GM04503 (cell line): ENCODE measurements at places on chromosomes 3 and 15.
A peak's percentile ranks its signal among the peaks of the same experiment; 100 is the strongest.

- no peak for DNase-seq
Observed at GRCh38 chr15:85725564-85725963, 69.2 kb downstream of the KLHL25 start.

DNA sequence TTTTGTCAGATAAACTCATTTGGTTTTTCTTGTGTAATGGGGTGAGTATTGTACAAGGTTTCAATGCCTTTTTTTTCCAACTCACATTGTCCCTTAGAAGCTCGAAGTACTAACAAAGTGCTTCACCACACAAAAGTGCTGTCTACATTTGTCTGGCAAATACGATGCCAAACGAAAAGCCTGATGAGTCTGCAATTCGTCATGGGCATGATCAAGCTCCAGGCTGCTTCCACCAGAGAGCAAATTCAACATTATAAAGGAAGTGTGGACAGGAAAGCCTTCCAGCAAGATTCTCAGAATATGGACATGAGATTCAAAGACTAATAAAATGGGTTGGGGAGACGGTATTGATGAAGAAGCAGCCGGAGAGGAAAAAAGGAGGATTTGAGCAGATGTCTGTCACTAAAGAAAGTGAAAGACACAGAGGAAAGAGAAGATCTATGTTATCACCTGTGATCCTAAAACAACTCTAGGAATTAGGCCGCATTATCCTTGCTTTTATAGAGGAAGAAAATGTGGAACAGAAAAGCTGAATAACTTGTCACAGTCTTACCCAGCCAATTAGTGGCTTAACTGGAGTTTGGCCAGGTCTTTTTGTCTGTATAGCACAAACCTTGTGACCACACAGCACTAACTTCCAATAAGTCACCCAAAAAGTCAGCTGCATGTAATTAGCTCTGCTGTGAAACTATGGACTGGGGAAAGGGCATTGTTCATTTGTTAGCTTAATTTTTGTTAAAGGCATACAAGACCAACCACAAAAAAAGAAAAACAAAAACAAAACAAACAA, 494.8 kb downstream of the FHIT start:
- no peak for DNase-seq

DNA sequence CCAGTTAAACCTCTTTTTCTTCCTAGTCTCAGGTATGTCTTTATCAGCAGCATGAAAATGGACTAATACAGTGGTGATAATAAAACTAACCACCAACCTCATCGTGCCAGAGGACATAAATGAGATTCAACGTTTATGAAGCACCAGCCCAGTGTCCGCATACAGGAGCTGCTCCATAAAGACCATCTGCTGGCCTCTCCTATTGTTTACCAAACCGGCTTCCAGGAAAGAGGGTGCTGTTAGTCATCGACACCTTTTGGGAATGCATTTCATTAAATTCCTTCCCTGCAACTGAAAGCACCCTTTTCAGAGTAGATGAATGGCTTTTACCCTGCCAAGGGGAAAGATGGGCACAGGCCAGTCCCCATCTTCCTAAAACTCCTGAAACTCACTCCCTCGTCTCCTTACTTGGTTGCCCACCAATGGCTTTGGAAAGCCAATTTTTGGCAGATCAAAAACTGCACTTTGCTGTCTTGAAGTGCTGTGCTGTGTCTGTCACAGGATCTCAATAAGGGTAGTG, 122.1 kb downstream of the AQP9 start:
- DNase-seq: no peak

DNA sequence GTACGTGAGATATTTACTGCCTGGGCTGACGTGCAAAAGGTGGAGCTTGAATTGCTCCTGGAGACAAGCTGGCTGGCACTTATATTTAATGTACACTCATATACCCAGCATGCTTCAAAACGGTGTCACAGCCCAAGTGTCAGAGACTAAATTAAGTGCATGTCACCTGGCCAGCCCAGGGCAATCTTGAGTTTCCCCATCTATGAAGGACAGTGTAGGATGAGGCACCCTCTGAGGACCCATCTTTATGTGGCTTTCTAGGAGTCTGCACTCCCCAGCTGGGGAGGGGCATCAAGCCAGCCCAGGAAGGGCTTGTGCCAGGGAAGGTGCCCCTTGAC, 5.3 kb downstream of the LRRC15 start:
- DNase-seq: no peak

GRCh38 chr3:124620600-124621063, 109.6 kb upstream of the UMPS start:
- no peak for DNase-seq

DNA sequence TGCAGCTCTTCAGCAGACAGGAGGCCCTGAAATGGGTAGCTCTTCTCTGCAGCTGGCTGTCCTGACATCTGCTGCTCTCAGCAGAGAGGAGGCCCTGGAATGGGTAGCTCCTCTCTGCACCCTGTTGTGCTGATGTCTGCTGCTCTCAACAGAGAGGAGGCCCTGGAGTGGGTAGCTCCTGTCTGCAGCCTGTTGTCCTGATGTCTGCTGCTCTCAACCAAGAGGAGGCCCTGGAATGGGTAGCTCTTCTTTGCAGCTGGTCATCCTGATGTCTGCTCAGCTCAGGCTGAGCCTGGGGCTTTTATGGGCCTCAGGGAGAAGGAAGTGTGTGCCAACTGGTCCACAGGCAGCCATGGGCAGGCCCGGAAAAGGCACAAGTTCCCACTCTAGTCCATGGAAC, 66.6 kb downstream of the PIK3CB start:
- DNase-seq: no peak

DNA sequence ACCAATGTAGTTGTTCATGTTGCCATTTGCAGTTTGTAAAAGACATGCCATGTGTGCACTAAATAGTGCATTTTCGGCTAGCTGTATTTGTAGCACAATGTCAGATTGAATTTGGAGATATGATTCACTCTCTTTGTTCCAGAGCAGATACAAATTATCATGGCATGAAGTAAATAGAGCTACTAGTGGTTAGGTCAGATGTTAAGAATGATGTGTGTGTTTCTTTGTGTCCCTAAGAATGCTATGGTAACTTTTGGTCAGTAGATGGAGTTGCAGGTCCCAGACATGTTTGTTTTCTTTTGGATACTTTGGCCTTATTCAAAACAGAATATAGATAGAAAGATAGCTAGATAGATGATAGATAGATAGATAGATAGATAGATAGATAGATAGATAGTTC, 595.8 kb downstream of the NLGN1 start:
- peak; percentile 76 for DNase-seq

DNA sequence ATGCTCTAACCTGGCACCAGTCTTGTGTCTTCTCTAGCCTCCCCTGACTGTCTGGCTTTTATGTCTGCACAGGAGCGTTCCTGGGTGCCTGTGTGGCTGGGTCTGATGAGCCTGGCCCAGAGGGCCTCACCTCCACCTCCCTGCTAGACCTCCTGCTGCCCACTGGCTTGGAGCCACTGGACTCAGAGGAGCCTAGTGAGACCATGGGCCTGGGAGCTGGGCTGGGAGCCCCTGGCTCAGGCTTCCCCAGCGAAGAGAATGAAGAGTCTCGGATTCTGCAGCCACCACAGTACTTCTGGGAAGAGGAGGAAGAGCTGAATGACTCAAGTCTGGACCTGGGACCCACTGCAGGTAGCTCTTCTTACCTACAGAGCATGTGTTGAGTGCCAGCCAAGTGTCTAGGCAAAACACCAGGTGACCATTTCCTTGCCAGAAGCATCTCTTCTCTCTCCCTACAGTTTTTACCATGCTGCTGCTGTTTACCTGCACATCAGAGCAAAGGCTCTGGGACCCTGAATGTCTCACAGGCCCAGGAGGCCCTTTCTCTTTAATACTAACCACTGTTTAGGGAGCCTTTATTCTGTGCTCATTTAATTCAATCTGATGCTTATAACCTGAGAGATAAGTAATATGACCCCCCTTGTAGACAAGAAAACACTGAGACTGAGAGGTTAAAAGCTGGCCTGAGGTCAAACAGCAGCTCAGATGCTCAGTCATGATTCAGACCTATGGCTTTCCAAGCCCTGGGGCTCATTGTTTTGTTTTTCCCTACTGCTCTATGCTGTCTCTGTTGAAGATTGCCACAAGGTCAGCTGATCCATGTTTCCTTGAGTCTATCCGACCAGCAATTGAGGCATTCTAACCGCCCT, 10.4 kb downstream of the PODXL2 start:
- DNase-seq: peak; percentile 30

DNA sequence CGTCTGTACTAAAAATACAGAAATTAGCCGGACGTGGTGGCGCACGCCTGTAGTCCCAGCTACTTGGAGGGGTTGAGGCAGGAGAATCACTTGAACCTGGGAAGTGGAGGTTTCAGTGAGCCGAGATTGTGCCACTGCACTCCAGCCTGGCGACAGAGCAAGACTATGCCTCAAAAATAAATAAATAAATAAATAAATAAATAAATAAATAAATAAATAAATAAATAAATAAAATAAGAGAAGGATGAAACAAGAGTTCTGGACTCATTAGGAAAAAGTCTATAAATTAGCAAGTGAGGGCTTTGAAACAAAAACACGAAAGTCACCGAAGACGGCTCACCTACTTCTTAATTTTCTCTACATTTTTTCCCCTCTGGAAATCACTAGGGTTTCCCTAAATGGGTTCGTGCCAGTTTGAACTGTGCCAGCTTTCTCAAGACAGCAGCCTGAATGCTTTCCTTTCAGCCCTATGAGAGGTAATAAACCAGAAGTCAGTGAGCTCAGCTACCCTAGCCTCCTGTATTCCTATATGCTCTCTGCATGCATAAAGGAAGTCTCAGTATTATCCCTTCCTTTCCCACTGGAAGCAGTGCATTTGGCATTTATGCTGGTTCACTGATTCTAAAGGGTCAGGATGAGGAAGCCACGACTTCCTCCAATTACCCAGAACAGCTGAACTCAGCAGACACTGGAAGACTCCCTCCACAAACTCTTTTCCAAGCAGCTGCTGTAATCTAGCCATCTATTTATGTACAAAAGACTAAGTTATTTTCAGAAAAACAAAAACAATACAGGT, 266.9 kb downstream of the ZBBX start:
- no peak for DNase-seq

DNA sequence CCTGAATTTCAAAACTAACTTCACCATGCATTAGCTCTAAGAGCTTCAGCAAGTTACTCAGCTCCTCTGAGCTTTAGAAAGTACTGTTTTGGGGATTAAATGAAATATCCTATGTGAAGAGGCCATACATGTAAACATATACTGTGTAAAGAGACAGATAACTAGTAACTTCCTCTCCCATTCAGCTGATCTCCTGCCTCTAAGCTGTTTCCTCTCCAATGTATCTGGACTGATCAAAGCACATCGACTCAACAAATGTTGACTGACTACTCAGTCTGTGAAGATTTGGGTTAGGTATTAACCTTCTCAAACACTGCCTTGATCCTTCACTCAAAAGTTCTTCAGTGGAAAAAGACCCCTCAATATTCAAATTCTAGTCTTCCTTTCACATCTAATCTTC, 82.0 kb downstream of the BOC start:
- no peak for DNase-seq

GRCh38 chr15:65275104-65275727, 11.5 kb downstream of the PARP16 start:
- DNase-seq: no peak
